GM03348 (cell line): ENCODE measurements at places on chromosomes 13 and 19.

GRCh38 chr19:1466018-1466460 is 13.0 kb downstream of the C19orf25 start:
- DNase-seq = no peak

DNA sequence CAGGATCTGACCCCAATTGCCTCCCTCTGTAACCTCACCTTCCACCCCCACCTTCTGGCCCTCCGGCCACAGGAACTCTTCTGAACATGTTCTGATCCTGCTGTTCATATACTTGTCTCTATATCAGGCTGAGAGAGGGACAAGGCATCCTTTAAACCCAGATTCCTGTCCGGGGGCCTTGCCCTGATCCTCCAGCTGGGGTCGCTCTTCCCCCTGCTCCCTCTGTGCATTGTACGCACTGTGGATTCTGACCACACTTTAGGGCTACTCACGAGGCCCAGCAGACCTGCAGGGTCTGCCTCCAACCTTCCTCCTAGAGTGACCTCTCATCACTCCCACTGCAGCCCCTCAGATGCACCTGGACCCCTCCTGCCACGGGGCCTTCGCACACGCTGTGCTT is 269.3 kb downstream of the UQCRFS1 start:
- no peak for DNase-seq

GRCh38 chr19:11560404-11561051 is 1.5 kb upstream of the ELOF1 start:
- DNase-seq = peak; percentile 74

GRCh38 chr19:49387936-49388372 is at the start of gene KASH5:
TSS of gene KASH5 (plus strand) at chr19:49388249. CDS start at chr19:49390884, 2,635 bp downstream.
- DNase-seq = peak; percentile 70

DNA sequence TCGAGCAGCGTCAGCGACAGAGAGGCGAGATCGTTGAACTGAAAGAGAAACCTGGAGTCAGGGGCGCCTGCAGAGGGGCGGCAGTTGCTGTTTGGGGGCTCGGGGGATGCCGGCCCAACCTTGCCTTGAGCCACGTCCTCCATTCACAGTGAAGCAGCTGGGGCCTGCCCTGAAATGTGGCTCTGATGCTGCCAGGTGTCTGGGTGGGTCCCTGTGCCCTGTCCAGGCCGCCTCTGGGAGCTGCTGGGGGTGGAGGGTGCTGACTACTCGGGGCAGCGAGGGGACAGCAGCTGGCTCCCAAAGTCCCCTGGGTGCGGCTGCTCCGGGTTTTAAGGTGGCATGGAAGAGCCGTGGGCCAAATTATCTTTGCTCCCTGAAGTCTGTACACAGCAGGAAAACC is 17.7 kb upstream of the RANBP3 start:
- no peak for DNase-seq

DNA sequence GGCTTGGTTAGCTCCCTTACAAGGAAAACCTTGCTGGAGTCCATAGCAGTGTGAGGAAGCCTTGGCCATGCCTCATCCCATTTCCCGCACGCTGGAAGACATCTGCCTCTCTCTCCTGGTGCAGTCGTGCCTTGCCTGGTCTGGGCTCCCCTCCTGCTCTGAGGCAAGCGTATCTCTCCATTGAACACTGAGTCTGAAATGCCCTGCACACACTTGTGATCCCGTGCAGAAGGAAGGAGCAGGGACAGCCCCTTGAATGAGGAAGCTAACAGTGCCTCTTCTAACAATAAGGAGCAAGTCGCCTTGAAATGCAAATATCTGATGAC is 407 bp upstream of the ZNF440 start:
- peak; percentile 43 for DNase-seq

- DNase-seq = no peak
Observed at GRCh38 chr19:31882709-31883108, 462.7 kb upstream of the ZNF507 start.

DNA sequence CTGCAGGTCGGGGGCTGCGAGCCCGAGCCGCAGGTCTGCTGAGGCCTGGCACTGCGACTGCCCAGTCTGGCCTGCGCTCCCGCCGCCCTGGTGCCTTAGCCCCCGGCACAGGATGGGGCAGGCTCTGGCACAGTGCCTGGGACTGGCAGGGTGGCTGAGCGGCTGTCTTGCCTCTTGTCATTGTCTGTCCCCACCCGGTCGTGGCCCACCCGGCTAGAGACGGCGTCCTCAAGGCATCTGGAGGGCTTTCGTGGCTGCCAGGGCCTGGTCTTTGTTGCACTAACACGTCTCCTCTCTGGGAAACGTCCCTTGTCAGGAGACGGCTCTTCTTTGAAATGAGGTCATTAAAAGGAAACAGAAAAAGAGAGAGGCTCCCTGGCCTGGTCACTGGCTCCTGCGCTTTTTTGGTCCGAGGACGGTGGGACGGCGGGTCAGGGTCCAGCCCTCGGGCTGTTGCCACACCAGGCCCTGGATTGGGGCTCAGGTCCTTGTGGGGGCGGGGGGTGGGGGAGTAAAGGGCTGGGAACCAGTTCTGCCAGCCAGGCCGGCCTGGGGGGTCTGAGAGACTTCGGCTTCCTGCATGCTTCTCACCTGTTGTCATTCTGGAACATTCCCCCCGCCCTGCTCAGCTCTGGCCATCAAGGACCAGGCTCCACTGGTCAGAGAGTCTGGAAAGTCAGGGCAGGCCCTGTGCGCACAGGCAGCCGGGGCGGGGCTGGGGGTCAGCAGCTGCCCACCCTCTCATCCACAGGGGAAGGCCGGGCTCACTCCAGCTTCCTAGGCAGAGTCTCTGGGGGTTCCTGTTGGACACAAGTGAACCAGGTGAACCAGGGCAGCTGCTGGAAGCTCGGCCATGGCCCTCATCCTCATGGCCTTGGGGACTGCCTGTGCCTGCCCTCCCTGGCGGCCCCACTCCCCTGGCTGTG is 6.2 kb upstream of the ZNF554 start:
- no peak for DNase-seq

DNA sequence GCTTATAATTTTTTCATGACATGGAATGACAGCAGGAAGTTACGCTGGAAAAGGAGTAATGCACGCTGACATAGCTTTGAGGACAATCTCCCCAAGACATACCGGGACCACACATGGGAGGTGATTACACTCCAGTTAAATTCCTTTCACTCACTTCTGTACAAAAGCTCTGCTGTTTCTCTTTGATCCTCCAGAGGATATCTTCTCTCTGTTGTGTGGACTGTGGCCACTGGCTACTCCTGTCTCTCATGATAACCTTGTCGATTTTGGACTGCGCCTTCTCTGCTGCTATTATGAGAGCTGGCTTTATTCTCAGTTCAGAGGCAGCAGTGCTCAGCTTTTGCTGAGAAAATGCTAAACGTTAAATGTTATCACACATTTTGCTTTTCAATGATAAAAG is 464.6 kb downstream of the FGF9 start:
- DNase-seq = no peak

- DNase-seq = peak; percentile 28
Observed at GRCh38 chr13:109817591-109818535, 31.5 kb upstream of the IRS2 start.

DNA sequence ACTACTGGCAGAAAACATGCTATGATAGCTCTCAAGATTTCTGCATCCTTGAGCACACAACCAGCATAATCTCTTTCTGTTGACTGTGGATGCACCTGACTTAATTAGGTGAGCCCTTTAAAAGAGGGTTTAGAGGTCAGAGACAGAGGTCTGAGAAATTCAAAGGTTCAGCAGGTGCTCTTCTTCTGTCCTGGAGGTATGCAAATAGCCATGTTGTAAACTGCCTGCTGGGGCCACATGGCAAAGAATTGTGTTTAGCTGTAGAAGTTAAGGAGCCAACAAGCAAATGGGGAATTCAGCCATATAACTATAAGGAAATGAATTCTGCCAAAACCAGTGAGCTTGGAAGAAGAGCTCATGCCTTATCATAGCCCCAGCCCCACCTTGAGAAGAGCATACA is 11.6 kb upstream of the DCLK1 start:
- DNase-seq = no peak

DNA sequence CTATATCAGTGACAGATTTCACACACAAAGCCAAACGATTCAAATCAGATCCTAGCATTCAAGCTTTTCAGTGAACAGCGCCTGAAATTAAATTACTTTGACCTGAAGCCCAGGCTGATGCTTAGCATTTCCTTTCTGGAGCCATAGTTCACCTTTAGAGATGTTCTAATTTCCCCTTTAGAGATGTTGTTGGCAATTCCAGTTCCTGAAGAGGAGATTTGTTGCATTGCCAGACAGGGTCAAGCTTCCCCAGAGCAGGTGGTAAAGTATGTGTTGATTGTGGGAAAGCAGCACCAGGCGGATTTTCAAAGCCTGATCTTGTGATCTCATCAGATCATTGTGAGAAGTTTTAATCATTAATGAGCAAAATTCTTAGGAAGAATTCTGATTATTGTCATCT is 609.8 kb upstream of the KLF12 start:
- no peak for DNase-seq

DNA sequence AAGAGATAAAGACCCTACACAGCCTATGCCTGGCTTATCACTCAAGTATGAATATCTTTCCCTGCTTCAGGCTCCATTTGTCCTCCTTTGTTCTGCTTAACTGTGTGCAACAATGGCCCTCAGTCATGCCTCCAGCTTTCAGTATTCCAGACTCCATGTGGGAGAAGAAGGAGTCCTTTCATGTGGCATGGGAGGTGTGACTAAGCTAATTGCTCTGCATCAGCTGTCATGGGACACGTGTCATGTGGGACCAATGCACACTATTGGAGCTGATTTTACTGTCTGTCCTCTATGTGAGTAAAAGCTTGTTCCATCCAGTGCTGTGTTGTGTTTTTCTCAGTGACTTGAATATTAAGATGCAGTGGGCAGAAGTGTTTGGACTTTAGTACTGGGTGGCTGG is 1198.3 kb downstream of the OLFM4 start:
- no peak for DNase-seq

DNA sequence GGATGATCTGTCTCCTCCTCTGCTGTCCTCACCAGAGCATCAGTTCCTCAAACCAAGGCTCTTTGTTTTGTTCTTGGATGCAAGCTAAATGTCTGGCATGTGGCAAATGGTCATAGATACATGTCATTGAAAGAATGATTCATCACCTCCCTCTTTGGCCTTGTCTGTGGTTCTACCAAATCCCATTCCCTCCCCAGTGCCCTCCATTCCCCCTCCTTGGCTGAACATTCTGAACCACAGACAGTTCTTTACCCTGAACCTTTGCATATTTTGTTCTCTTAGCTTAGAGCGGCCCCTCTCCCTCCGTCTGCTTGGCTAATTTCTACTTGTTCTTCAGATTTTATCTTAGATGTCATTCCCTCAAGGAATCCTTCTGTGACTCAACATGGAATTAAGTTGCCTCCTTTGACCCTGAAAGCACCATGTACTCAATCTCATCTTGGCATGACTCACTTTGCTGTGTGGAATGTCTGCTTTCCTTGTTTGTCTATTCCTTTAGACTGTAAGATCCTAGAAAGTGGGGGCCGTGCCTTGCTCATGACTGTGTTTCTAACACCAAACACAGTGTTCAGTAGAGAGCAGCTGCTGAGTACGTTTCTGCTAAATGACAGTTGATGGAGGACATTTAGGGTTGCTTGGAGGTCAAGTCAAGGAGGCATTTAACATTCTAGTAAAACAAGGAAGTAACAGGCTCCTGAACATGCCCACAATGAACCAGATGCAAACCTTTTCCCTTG is 8.1 kb downstream of the ALOX5AP start:
- peak; percentile 91 for DNase-seq

DNA sequence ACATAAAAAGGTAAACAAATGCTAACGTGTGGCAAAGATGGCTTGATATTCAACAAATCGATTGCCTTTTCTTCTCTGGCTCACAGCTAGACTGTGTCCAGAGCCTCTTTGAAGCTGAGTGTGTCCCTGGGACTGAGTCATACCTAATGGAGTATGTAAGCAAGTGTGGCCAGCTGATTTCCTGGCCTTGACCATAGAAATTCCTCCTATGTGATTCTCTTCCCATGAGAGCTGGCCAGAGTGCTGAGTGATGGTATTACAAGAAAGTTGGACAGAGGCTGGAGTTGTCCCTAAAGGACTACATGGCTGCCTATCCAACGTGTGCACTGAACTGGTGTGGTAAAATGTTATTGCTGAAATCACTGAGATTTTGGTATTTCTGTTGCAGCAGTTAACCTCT is 320.1 kb upstream of the SLC10A2 start:
- no peak for DNase-seq

GRCh38 chr19:31666126-31666525 is 316.9 kb upstream of the TSHZ3 start:
- no peak for DNase-seq

DNA sequence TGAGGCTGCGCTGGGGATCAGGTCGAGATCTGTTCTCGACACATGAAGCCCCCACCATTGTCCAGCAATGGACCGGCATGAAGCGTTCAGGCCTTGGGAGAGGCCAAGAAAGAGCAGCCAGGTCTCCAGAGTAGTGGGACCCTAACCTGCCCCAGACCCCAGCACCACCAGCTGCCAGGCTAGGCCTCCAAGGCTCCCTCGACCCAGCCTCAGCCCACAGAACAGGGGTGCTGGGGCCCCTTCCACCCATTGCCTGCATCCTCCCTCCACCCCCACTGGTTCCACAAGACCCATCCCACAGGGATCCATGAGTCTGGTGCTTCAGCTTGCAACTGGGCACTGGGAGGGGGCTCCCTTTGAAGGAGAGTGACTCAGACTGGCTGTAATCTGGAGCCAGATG is 120.3 kb downstream of the TUBA3C start:
- DNase-seq = no peak

- DNase-seq = no peak
Observed at GRCh38 chr13:103965506-103966243, 899.5 kb upstream of the SLC10A2 start.

GRCh38 chr19:42040031-42040430 is 30.0 kb downstream of the GRIK5 start:
- DNase-seq = no peak

DNA sequence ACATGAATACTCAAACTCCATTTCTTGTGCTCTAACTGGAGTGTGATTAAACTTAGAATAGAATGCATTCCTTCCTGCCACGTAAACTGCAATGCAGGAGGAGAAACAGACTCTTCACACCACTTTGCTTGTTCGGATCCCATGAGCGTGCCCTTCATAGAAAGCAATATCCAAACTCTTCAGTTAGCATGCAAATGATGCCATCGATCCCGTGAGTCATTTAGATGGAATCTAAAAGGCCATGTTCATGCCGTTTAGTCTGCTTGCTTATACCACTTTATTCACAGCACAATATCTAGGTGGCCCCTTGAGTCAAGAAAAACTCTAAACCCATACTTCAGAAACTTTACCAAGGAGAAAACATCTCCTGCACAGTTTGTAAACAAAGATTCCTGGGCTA is 225.8 kb downstream of the OXGR1 start:
- no peak for DNase-seq

- no peak for DNase-seq
Observed at GRCh38 chr13:26168237-26168814, 53.8 kb downstream of the RNF6 start.

- no peak for DNase-seq
Observed at GRCh38 chr13:59413126-59413525, 750.6 kb downstream of the DIAPH3 start.
